ENCODE measurements at places on chromosomes 5 and 9.

GRCh38 chr5:172870291-172870714, 36.3 kb downstream of the ERGIC1 start:
- peak; percentile 56 for DNase-seq

DNA sequence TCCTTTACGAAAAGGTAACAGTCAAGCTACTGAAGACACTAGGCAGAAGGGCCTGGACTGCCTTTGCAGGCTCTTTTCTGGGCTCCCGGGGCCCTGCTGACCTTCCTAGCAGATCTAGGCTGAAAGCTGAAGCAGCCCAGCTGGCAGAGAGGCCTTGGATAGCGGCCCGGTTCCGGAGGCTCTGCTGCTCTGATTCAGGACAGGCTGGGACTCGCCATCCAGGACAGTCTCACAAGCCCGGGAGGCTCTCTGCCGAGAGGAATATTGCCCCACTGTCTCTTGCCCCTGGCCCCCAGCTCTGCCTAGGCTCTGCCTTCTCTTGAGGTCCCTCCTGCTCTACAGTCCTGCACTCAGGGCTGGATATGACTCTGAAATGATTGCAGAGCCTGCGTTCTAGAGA, 67.8 kb downstream of the PSD2 start:
- DNase-seq: no peak

GRCh38 chr5:81838307-81838906, 87.5 kb upstream of the SSBP2 start:
- no peak for DNase-seq

DNA sequence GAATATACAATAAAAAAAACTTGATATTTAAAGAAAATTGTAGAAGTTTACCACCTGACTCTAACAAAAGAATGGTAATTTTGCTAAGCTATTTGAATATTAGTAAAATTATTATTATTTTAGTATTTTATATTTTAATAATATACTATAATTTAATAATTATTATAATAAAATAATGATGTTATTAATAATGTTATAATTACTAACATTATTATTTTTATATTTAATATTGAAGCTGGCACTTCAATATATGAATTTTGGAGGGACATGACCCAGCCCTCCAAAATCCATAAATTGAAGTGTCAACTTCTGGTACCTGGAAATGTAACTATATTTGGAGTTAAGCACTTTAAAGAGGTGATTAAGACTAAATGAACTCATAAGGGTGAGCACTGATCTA, 486.1 kb upstream of the CDH9 start:
- no peak for DNase-seq

DNA sequence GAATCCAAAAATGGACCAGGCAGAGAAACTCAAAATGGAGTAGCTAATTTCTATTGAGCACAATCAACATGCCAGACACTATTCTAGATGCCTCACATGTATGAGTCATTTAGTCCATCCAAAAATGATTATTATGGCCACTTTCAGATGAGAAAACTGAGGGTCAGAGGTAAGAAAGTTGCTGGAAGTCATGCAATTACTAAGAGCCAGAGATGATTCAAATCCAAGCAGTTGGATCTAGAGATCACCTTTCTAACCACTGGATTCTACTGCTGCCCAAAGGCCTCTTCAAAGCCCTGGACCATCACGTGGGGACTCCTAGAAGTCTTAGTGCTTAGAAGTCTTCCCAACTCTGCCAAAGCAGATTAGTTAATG, 51.8 kb upstream of the HMHB1 start:
- no peak for DNase-seq

DNA sequence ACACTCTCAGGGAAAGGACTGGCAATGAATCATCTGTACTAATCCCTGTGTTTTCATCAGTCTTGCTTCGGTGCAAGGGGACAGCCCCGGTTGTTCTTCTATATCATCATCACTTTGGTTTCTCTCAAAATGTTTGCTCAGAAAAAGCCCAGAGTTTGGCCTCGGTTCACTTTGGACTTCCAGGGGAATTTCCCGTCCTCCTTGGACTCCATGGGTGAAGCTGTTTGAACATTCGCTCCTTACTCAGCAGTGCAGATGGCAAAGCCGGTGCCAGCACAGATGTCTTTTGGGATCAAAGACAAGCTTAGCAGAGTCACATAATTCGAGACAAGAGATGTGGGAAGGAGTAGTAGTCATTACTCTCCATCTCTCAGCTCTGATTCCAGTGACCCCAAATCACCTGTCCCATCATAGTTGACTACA, 69.8 kb upstream of the TNFSF8 start:
- no peak for DNase-seq

- DNase-seq: no peak
Measured at GRCh38 chr5:130796902-130797301, 368.2 kb downstream of the HINT1 start.

- DNase-seq: peak; percentile 67
Measured at GRCh38 chr9:116543731-116544400, 143.2 kb upstream of the TRIM32 start.

- no peak for DNase-seq
Measured at GRCh38 chr5:91224456-91224855, 158.7 kb downstream of the ARRDC3 start.

GRCh38 chr5:113031557-113031956, 55.0 kb downstream of the DCP2 start:
- DNase-seq: no peak

GRCh38 chr5:57094753-57095683, 78.8 kb upstream of the GPBP1 start:
- no peak for DNase-seq
